Sigmoid colon (tissue), 7 donors: ENCODE measurements at places on chromosomes 13 and 19. TPM values are rescaled to one million over a fixed set of nuclear protein-coding genes. Genes with fewer than 3 reads are reported as not detected.

- H3K36me3 ChIP-seq: no peaks in the 10 kb centered on the region
- H3K4me3 ChIP-seq: peak overlapping the region; percentile 100
- H3K27me3 ChIP-seq: no peaks in the 10 kb centered on the region
- H3K27ac ChIP-seq: peak overlapping the region; percentile 98
These were observed 3.6 kb downstream of the ACTN4 start for GRCh38 chr19:38650911-38651584.

GRCh38 chr13:63853816-63854215 lies 2438.2 kb upstream of the PCDH20 start:
- no peak overlapping the region for H3K4me3 ChIP-seq
- no peak for DNase-seq
- H3K36me3 ChIP-seq: no peaks in the 10 kb centered on the region
- H3K4me1 ChIP-seq: no peaks in the 10 kb centered on the region
- no peak overlapping the region for H3K27ac ChIP-seq

- no peak overlapping the region for H3K27ac ChIP-seq
- DNase-seq: no peak
- H3K27me3 ChIP-seq: no peaks in the 10 kb centered on the region
- H3K36me3 ChIP-seq: no peaks in the 10 kb centered on the region
These were observed 1.8 kb downstream of the F10 start for GRCh38 chr13:113124211-113124970.

SPACA4 gene
- not detected for total RNA-seq

DNA sequence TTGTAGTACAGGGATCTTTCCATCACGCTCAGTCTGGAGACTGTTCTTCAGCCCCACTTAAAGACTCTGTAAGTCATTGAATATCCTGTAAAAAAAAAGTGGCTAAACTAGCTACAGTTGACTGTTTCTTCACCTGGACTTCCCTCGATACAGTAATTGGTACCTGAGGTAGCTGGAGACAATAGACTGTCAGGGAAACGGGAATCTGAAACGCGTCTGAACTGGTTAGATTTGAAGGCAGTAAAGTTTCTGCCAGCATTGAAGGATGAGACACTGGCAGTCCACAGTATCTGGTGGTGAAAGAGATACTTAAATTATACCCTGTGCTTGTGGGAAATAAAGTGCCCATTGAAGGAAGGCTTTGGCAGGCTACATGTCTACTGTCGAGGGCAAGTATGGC lies 550.5 kb downstream of the IRS2 start:
- peaks cover under 1% of the 10 kb centered on the region for H3K4me1 ChIP-seq
- no peak overlapping the region for H3K4me3 ChIP-seq
- no peak overlapping the region for H3K27ac ChIP-seq
- H3K27me3 ChIP-seq: no peaks in the 10 kb centered on the region
- no peak for DNase-seq

GRCh38 chr19:646779-647565 lies 7.3 kb downstream of the FGF22 start:
- H3K27ac ChIP-seq: no peak overlapping the region
- DNase-seq: no peak
- no peaks in the 10 kb centered on the region for H3K4me1 ChIP-seq
- H3K4me3 ChIP-seq: no peak overlapping the region
- no peaks in the 10 kb centered on the region for H3K27me3 ChIP-seq

- no peaks in the 10 kb centered on the region for H3K4me1 ChIP-seq
- H3K27ac ChIP-seq: no peak overlapping the region
- no peak for DNase-seq
- no peak overlapping the region for H3K4me3 ChIP-seq
- no peaks in the 10 kb centered on the region for H3K27me3 ChIP-seq
These were observed 12.9 kb upstream of the LRRC4B start for GRCh38 chr19:50580970-50581634.

DNA sequence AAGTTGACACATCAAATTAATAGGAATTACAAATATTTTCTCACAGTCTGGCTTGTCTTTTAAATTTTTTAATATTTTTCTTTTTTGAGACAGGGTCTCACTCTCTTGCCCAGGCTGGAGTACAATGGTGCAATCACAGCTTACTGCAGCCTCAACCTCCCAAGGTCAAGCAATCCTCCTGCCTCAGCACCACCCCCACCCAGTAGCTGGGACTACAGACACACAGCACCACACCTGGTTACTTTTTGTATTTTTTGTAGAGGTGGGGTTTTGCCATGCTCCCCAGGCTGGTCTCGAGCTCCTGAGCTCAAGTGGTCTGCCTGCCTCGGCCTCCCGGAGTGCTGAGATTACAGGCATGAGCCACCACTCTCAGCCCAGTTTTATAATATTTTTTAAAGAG lies 72.0 kb downstream of the SPATA13 start:
- H3K4me3 ChIP-seq: no peak overlapping the region
- no peaks in the 10 kb centered on the region for H3K36me3 ChIP-seq
- DNase-seq: no peak
- peaks cover 14% of the 10 kb centered on the region for H3K4me1 ChIP-seq
- no peak overlapping the region for H3K27ac ChIP-seq

- H3K36me3 ChIP-seq: no peaks in the 10 kb centered on the region
- H3K4me1 ChIP-seq: no peaks in the 10 kb centered on the region
- DNase-seq: no peak
- no peaks in the 10 kb centered on the region for H3K27me3 ChIP-seq
- H3K4me3 ChIP-seq: no peak overlapping the region
These were observed 420.4 kb downstream of the NDFIP2 start for GRCh38 chr13:79901336-79901735.

DNA sequence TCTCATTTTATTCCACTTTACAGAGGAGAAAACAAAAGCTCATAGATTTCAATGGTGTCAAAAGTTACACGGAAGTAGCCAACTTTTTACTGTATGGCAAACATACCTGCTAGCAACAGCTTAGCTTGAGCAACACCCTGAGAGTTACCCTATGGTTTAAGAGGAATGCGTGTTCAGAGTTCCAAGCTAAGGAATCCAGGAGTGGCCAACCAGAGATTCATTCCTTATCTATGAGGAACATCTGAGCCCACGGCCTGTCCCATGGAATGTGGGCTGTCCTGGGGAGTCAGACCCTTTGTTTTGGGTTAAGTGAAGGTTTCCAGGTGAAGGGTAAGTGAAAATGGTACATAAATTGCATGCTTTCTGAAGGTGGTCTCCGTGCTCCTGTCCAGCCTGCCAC lies 67.5 kb downstream of the STARD13 start:
- H3K4me1 ChIP-seq: no peaks in the 10 kb centered on the region
- no peak for DNase-seq
- no peak overlapping the region for H3K4me3 ChIP-seq
- H3K36me3 ChIP-seq: no peaks in the 10 kb centered on the region

DNA sequence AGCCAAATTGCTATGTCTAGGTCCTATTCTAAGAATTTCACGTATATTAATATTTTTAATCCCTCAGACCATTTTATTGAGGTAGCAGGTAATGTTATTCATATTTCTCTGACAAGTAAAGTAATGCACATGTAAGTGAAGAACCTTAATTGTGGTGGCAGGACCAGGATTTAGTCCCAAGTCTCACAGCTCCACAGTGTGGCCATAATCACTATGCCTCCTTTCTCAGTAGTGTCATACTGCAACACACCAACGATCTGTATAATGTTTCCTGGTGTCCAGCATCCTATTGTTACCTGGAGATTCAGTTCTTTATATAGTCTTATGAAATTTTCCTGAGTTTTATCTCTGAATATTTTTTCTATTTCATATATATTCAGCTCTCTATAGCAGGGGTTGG lies 340.3 kb downstream of the OLFM4 start:
- H3K4me3 ChIP-seq: no peak overlapping the region
- no peak for DNase-seq
- no peaks in the 10 kb centered on the region for H3K4me1 ChIP-seq
- no peaks in the 10 kb centered on the region for H3K27me3 ChIP-seq

ZNF135 gene
- 10.0 TPM for total RNA-seq

DNA sequence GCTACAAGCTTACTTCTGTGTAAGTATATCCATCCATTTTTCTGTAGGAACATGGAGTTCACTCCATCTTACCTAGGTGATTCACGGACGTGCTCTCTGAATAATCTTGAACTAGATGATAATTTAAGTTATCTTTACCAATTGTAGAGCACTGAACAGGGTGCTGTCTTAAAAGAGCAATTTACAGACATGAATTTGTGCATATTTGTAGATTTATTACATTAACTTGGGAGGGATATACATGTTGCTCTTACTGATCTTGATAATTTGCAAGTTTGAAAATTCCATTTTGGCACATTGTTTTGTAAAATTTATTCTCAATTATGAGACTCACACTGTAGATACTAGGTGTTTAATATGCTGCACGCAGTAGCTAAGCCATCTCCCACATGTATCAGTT lies 9.3 kb downstream of the CDC16 start:
- no peak for DNase-seq
- no peak overlapping the region for H3K27ac ChIP-seq
- no peaks in the 10 kb centered on the region for H3K4me1 ChIP-seq

ATP8B3 gene
- 0.68 TPM for total RNA-seq

ADGRE1 gene
- total RNA-seq: not detected

DNA sequence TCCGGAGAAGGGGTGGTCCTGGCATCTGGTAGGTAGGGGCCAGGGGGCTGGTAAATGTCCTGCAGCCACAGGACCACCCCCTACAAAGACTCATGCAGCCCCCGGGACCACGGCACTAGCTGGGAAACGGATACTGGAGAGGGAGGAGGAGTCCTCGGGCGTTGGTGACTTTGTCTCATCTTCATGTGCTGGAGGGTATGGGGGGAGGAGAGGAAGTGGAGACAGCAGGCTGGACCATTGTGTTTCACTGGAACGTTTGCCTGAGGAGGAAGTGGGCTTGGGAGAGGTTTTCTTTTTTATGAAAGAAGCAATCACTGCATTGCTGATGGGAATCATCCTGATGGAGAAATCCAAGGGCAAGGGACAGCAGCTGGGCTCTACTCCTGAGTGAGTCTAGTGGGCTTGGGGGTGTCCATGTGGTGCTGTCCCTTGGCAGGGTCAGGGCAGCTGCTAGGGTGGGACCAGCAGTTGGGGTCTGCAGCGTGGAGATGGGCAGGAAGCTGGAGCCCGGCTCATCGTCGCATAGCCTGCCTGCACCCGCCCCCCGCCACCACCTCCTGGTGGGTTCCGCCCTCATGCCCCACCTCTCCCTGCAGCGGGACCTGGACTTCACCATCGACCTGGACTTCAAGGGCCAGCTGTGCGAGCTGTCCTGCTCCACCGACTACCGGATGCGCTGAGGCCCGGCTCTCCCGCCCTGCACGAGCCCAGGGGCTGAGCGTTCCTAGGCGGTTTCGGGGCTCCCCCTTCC lies 1.7 kb upstream of the ADM5 start:
- no peak for DNase-seq
- peaks cover 4% of the 10 kb centered on the region for H3K27me3 ChIP-seq
- H3K4me3 ChIP-seq: no peak overlapping the region
- H3K36me3 ChIP-seq: peaks cover 54% of the 10 kb centered on the region
- peak overlapping the region; percentile 21 for H3K27ac ChIP-seq

GRCh38 chr19:46471116-46471733 lies at the start of gene PNMA8A:
Gene PNMA8A, minus strand, starts transcription at chr19:46471563. Its CDS starts 528 bp downstream, at chr19:46471035.
- peaks cover 12% of the 10 kb centered on the region for H3K4me1 ChIP-seq
- H3K27me3 ChIP-seq: no peaks in the 10 kb centered on the region
- peak; percentile 86 for DNase-seq
- peak within 1 kb of the TSS; percentile 73 for H3K27ac ChIP-seq
- peak within 1 kb of the TSS; percentile 15 for H3K4me3 ChIP-seq

ELSPBP1 gene
- total RNA-seq: not detected

- no peaks in the 10 kb centered on the region for H3K27me3 ChIP-seq
- H3K4me1 ChIP-seq: peaks cover 5% of the 10 kb centered on the region
- no peaks in the 10 kb centered on the region for H3K36me3 ChIP-seq
- no peak overlapping the region for H3K27ac ChIP-seq
These were observed 438.1 kb downstream of the FGF9 start for GRCh38 chr13:22108979-22109378.

- H3K27ac ChIP-seq: peak overlapping the region; percentile 95
- DNase-seq: no peak
- H3K4me3 ChIP-seq: peak overlapping the region; percentile 98
These were observed 1.2 kb downstream of the UQCRFS1 start for GRCh38 chr19:29211562-29212355.

DNA sequence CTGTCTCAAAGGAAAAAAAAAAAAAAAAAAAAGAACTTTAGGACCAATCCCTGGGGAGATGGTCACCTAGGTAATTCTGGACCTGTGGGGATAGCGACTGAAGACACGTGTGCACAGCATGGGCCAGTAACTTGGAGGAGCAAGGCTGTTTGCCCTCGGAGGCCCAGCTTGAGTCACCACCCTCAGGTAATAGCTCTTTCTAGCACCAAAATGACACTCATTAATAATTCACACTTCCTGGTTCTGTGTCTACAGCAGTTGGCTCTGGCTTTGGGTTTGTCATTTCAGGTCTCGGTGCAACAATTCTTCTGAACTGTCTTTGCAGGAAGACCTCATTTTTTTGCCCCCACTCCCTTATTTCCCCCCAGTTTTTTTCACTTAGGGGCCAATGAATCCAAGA lies 3.9 kb upstream of the ATP11A start:
- no peaks in the 10 kb centered on the region for H3K27me3 ChIP-seq
- H3K4me1 ChIP-seq: no peaks in the 10 kb centered on the region
- H3K4me3 ChIP-seq: no peak overlapping the region
- DNase-seq: no peak
- no peak overlapping the region for H3K27ac ChIP-seq

- peaks cover 14% of the 10 kb centered on the region for H3K4me1 ChIP-seq
- H3K27ac ChIP-seq: no peak overlapping the region
- H3K27me3 ChIP-seq: peaks cover 5% of the 10 kb centered on the region
- H3K4me3 ChIP-seq: no peak overlapping the region
- DNase-seq: no peak
These were observed 24.5 kb upstream of the DPP9 start for GRCh38 chr19:4748185-4748584.

DNA sequence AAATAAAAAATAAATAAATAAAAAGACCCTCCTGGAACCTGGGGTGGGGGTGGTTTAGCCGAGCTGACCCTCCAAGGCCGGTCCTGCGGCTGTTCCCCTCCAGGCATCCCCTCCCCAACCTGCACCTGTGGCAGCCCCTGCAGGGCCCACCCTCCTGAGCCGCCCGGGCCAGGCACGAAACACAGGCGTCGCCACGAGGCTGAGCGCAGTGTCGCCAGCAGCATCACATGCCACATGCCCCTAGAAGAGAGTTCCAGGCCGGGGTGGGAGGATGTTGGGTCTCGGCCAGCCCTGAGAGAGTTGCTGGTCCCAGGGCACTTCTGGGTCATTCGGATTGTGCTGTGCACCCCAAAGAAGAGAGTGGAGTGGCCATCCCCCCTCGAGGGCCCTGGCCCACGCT lies 82.0 kb downstream of the KDM4B start:
- no peak overlapping the region for H3K4me3 ChIP-seq
- H3K27me3 ChIP-seq: no peaks in the 10 kb centered on the region
- H3K4me1 ChIP-seq: peaks cover 20% of the 10 kb centered on the region
- no peak overlapping the region for H3K27ac ChIP-seq

DNA sequence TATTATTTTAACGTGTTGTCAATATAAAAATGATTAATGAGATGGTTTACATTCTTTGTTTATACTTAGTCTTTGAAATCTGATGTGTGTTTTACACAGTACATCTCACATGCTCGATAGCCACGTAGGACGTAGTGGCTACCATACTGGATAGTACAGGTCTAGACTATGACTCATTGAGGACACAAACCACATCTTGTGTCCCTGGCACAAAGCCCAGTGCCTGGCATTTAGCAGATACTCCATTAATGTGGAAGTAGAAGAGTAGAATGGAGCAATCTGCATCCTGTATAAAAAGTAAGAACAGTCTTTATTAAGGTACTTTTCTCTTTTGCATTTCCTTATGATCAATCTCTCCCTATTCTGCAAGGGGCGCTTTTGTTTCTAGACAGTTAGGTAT lies 49.0 kb upstream of the FRY start:
- DNase-seq: peak; percentile 83
- peaks cover 9% of the 10 kb centered on the region for H3K4me1 ChIP-seq
- no peak overlapping the region for H3K27ac ChIP-seq
- no peaks in the 10 kb centered on the region for H3K36me3 ChIP-seq

- DNase-seq: no peak
- no peaks in the 10 kb centered on the region for H3K36me3 ChIP-seq
- no peak overlapping the region for H3K4me3 ChIP-seq
These were observed 142.2 kb downstream of the SIPA1L3 start for GRCh38 chr19:38049105-38049649.
